ENCODE measurements at places on chromosomes 3 and 15.

DNA sequence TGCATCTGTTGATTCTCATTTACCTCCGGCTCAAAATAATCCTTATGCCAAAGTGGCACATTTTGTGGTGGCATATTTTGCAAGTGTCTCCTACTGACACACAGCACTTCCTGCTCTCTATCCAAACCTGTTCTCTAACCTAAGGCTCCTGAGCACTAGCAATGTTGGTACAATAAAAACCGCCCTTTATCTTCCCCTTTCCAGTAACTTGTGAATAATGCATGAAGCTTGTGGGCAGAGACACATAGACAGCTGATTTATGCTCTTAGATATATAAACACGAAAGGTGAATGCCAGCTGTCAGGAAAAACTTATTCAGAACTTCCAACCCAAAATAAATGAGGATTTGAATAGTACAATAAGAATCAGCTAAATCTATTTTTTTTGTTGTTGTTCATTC, 34.6 kb upstream of the ARPIN start:
- no peak for DNase-seq

DNA sequence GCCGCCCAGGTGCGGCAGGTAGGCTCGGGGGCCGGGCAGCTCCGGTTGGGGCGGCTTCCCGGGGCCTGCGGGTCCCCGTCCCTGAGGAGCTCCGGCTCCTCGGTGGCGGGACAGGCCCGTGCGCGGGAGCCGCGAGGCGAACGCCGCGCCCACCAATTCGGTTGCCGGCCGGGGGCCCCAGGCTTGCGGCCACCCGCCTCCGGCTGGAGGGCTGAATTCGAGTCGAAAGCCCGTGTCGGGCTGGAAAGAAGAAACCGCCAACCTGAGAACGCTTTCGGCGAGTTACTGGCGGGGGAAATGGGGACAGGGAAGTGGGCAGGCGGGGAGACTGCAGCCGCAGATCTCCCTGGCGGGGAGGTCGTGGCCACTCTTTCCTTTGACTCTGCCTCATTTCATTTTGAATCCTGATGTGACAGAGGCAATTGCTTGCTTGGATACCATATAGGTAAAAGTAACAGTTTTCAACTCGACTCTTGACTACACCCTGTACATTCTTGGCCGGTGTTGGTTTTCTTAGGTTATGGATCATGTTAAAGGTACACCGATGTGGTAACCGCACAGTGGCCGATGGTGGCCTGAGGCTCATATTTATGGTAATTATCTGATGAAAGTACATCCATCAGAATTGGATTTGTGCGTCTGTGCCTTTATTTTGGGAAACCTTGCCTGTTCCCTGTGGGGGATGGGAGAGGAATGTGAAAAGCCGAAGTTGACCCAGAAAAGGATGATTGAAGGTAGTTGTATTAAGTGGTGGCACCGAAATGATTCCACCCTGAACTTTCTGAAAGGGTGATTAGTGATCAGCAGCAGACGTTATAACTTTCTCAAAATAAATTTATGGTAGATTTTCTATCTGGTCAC, 1.7 kb downstream of the B3GNT5 start:
- peak; percentile 8 for DNase-seq

DNA sequence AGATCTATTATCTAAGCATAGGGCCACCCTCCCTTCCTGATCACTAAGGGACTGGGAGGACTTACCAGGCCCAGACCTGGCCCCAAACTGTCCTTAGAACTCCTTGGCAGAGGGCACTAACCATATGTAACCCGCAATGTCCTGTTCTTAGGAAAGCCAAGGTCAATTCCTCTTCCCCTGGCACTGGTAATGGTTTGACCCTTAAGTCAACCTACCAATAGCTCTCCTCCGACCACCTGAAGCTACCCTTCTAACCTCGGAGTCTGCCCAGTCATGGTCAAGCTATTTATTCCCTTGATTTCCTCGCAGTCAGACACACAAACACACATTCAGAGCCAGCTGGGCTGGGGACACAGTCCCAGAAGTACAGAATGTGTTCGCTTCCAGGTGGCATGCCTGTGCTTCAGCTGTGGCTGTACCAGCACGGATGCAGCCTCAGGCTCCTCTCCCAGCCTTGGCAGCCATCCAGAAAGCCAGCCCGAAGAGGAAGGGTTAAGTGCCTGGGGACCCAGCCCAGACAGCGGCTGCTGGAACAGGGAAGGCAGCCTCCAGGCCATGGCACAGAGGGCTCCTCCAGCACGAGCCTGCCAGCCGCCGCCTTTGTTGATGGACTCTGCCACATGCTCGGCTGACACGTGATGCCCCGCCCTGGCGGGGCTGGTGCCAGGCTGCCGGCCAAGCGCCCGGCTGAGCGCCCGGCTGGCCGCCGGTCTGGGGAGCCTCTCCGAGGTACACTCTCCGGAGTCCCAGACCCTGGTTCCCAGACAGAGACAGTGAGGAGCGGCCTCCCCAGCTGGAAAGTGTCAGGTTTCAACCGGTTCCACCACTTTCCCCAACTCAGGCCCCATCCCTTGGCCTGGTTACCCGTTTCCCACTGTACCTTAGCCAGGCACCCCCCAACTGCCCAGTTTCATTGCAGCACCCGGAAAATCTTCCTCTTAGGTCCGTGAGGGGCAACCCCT, 5.5 kb downstream of the BMF start:
- no peak for DNase-seq

- DNase-seq: no peak
Observed at GRCh38 chr3:182567700-182568099, 225.6 kb upstream of the ATP11B start.

- no peak for DNase-seq
Observed at GRCh38 chr15:83695246-83695645, 41.3 kb downstream of the ADAMTSL3 start.

GRCh38 chr3:102189541-102189940, 245.3 kb upstream of the ZPLD1 start:
- no peak for DNase-seq

GRCh38 chr3:37630441-37630840, 231.2 kb upstream of the CTDSPL start:
- DNase-seq: no peak

- DNase-seq: peak; percentile 64
Observed at GRCh38 chr3:184814214-184814613, 2.2 kb downstream of the VPS8 start.

DNA sequence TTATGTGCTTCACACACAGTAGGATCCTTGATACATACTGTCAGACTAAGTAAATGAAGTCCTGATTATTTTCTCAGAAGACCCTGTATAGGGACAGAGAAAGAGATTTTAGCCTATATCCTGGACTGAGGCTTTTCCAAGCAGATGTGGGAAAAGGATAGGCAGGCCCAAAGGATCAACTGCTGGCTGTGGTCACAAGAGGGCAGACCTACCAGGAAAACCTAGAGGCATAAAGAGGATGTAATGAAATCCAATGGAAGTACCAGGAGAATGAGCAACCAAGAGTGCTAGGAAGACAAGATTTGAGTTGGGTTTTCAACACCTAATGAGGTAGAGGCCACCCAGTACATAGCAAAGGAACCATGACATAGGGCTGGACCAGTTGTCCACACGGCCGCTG, 23.1 kb downstream of the DCLK3 start:
- no peak for DNase-seq

DNA sequence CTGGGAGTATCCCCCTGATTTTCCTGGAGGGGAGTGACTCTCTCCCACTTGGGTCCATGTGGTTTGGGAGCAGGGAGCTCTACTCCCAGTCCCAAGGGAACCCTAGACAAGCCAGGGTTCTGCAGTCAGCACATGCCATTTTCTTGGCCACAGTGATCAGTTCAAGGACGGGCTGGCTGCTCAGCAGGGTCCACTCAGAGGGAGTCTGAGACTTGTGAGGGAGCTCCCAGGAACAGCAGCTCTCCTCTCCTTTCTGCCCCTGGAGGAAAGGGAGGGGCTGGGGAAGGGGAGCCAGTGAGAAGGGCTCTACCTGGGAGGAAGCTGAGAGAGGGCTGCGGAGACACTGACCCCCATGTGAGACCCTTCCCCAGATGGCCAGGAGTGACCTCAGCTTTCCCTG, 29.1 kb upstream of the LMCD1 start:
- DNase-seq: no peak

DNA sequence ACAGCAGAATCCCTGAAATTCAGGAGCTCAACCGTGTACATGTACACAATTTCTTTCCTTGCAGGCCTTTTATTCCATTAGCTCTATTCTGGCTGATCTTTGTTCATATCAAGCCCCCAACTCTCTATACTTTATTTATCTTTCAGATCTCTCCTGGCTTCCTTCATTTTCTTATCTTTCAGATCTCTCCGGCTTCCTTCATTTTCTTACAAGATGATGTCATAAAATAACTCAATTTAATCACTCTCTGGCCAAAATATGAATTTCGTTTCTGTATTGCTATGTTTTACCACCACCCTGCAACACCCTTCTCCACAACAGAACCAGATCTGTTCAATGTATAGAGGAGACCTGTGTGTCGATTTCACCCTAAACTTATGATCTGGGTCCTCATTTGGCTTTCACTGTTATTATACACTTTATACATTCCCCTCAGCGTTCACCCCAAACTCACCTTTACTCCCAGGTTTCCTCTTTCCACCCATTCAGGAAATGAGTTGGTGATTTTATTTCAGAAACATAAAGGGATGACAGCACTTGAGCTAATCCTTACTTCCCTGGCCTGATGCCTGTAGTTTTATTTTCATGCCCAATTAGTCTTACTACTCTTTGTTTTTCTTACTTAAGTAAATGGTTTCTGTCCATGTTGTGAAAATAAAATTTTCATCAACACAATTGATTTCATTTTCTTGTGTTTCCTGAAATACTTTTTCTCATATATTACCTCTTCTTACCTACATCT, 195.5 kb downstream of the BCHE start:
- no peak for DNase-seq

Data from activated CD4-positive, alpha-beta T cell treated with anti-CD3 and anti-CD28 coated beads, Interleukin-2, amount 50 U/mL, for 16 hours (primary cell).